ENCODE measurements at places on chromosomes 12 and 14.

GRCh38 chr12:88562846-88563582, 17.3 kb downstream of the KITLG start:
- no peak for DNase-seq

- DNase-seq, result no peak
These were observed 5.5 kb downstream of the SETD3 start for GRCh38 chr14:99475179-99475578.

DNA sequence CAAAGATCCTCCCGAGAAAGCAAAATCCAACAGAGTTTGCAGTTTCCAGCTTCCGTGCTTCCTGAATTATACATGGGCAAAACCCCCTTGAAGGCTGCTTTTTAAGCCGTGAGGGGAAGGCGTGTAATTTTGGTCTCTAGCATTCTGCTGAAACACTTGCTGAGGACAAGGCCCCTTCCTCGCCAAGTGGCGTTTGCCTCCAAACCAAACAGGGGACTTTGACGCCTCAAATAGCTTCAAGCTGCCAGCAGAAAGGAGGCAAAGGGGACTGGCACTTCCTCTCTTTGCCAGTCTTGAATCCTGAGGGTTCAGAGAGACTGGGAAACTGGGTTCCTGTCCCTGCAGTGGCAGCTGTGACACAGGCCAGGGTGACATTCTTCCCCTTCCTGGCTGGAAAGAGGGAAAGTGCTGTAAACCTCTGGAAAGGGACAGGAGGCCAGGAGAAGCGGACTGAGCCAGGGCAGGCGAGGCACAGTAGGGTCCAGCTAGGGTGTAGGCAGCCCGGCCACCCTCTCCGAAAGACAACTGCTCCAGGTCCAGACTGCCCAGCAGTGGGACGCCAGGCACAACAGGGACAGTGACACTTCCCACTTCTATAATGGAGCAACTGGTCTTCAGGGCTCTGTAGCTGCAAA, 96.2 kb upstream of the MED13L start:
- no peak for DNase-seq

GRCh38 chr12:56104815-56105608, 653 bp downstream of the PA2G4 start:
- DNase-seq, result no peak

DNA sequence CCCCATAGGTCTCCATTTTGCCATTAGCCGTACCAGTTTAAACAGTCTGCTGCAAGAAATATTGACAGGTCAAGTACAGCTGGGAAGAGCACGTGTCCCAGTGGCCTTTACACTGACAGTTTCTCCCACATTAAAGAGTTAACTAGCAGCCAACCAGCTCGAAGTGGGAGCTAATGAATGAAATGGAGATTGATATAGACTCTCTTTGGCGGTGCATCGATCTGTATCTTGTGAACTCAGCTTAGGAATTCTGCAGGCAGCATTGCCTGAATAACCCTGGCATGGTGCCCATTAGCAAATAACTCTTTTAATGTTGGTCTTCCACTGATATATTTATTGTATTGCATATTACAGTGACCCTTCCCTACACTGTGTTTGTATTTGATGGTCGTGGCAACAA, 319.4 kb downstream of the EGLN3 start:
- DNase-seq, result no peak

DNA sequence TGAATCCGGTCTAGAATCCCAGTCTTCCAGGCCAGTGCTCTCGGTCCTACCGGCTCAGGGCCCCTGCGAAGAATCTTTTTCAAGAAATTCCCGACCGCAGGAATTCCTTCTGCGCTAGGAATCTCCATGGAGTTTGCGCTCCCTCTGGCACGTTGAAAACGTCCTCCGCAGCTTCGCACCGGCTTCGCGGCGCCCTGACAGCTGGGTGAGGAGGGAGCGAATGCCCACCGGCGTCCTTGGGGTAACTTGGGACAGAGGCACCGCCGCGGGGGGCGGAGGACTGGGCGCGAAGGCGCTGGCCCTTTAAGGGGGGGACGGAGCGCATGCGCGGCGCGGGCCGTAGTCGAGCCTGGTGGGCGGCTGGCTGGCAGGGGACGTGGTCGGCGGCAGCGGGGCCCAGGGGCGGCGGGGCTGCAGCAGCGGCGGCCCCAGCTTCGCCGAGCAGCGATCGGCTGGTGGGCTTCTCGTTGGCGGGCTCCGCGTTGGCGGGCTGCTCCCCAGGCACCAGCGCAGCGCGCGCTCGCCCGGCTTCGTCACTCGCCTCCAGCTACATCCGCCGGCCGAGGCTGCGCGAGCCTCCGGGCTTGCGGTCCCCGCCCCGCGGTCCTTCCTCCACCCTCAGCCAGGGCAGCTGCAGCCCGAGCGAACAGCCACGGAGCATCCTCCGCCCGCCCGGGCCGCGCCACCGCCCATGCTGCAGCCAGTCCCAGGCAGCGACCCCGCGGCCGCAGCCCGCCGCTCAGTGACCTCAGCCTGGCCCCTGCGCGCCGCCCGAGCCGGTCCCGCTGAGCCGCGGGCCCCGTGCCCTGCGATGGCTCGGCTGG, at the start of gene VASH1:
TSS of gene VASH1 (plus strand) at position 333 of the 824 bp plus-strand sequence. CDS start 1,354 bp downstream, outside the sequence.
- peak; percentile 55 for DNase-seq

DNA sequence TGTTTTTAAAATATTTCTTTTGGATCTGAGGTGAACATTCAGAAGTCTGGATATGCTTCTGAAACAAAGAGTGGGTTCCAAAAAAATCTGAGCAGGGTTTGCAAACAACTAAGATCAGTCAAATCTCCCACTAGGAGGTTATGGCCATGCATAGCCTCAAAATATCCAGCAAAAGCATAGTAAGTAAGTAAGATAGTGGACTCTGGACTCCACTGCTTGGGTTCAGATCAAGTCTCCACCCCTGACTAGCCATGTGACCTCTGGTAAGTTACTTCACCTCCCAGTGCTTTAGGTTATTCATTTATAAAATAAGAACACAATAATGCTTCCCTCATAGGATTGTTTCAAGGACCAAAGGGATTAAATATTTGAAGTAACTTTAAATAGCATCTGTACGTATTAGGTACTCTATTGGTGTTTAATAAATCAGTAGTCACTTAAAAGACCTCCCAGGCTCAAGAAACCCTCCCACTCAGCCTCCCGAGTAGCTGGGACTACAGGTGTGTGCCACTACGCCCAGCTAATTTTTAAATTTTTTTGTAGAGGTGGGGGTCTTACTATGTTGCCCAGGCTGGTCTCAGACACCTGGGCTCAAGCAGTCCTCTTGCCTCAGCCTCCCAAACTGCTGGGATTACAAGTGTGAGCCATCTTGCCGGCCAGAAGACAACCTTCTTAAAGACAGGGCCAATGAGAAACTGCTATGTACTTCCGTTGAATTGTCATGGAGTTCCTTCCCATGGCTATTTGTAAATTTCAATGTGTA, 95.7 kb upstream of the SOX5 start:
- no peak for DNase-seq

DNA sequence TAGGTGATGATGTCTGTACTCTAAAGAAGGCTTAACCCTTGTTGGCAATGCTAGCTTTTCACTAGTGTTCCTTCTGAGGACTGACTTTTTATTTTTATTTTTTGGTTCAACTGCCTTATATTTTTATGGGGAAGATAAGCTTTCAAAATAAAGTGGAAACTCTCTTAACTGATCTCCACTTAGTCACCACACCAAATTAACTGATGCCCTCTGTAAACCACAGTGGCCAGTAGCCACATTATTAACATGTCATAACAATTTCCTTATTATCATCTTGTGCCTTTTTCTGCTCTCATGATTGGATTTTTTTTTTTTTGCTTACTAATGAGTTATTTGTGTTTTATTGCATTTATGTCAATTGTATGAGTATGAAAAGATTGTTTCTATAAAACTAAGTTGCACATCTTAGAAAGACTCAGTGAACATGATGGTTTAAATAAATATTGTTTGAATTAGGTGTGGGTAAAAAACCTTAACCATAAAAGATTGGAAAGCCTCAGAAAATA, 56.9 kb downstream of the SCFD1 start:
- DNase-seq, result no peak

GRCh38 chr12:19234171-19234704, 104.7 kb downstream of the PLEKHA5 start:
- no peak for DNase-seq

GRCh38 chr14:93114713-93115068, 1.0 kb downstream of the ITPK1 start:
- DNase-seq, result no peak

- no peak for DNase-seq
These were observed 1122.4 kb upstream of the USP15 start for GRCh38 chr12:61137677-61138414.

DNA sequence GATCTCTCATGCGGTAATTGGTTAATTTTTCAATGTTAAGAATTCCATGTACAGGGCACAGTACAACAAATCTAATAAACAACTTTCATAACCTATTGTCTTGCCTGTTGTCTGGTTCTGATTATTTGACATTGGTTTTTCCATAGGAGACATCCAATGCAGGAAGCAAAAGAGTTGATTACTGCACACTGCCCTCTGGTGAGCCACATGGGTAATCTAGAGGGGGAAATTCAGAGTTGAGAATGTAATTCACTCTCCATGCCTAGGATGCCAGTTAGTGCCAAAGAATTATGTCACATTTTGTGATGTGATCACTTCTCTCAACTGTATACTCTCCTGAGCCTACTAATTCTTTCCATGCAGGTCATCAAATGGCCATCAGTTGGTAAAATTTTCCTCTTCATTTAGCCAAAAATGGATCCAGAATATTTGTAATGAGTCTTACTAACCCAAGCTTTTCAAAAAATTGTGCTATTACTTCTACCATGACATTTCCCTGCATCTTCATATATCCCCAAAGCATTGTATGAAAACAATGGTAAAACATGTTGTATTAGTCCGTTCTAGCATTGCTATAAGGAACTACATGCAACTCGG, 17.7 kb upstream of the CCDC91 start:
- no peak for DNase-seq

- DNase-seq, result no peak
These were observed 11.1 kb downstream of the PLEKHA5 start for GRCh38 chr12:19140381-19141236.

GRCh38 chr12:78271546-78271945, 440.9 kb downstream of the NAV3 start:
- no peak for DNase-seq

GRCh38 chr12:54374562-54375258, 9.8 kb downstream of the ZNF385A start:
- DNase-seq, result no peak

DNA sequence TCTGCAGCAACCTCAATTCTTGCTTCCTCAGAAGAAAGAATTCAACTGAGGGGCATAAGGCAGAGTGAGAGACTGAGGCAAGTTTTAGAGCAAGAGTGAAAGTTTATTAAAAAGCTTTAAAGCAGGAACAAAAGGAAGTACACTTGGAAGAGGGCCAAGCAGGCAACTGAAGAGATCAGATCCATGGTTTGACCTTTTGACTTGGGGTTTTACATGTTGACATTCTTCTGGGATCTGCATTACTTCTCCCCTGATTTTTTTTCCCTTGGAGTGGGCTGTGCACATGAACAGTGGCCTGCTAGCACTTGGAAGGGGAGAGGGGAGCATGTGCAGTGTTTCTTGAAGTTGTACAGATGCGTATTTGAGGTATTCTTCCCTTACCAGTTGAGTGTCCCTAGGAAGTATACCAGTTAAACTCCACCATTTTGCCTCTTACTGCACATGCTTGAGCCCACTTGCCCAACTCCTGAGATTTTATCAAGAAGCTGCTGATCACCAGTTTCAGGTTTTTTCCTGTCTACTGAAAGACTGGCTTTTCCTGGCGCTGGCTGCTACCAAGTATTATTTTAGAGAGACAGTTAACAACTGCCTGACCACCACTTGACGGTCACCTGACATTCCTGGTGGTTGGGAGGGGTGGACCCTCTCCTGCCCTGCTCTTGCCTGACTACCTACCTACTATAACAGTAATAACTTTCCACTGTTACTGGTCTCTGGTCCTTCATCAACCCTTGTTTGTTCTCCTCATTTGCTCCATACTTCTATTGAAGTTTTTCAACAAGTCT, 26.0 kb upstream of the TMTC2 start:
- no peak for DNase-seq

GRCh38 chr12:12452326-12452902, 95.5 kb downstream of the BORCS5 start:
- no peak for DNase-seq

DNA sequence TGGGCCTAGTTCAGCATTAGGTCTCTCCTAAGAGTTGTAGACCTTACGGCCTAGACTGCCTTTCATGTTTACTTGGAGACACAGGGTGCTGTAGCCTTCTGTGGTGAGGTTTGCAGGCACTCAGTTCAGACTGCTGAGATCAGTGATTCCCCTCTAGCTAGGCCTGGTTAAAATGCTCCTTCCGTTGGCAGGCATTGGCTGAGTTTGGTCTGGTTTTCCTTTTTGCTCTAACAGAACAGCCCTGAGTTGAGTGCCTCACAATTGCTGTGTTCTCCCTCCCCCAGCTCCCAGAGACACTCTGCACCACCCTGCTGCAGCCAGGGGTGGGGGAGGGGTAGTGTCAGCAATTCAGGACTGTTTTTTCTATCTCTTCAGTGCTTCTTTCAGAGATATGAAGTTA, 178.9 kb upstream of the DYRK2 start:
- no peak for DNase-seq

DNA sequence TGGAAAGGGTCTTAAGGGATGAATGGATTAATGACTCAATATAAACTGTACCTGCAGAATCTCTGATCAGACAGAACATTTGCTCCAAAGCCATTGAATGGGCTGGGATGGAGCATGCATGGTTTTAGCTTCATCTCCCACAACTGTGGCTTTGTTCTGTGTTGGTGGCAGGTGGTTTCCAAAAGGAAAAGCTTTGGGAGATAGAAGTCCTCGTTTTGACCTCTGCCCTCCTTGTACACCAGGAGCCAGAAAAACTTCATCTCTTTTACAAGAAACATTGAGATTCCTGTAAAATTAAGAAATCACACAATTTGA, 39.5 kb downstream of the GPR65 start:
- DNase-seq, result no peak

GRCh38 chr12:6124411-6125309, at the start of gene VWF:
TSS of gene VWF (minus strand) at chr12:6124670. CDS start at chr12:6123196, 1,474 bp downstream.
- DNase-seq, result no peak

DNA sequence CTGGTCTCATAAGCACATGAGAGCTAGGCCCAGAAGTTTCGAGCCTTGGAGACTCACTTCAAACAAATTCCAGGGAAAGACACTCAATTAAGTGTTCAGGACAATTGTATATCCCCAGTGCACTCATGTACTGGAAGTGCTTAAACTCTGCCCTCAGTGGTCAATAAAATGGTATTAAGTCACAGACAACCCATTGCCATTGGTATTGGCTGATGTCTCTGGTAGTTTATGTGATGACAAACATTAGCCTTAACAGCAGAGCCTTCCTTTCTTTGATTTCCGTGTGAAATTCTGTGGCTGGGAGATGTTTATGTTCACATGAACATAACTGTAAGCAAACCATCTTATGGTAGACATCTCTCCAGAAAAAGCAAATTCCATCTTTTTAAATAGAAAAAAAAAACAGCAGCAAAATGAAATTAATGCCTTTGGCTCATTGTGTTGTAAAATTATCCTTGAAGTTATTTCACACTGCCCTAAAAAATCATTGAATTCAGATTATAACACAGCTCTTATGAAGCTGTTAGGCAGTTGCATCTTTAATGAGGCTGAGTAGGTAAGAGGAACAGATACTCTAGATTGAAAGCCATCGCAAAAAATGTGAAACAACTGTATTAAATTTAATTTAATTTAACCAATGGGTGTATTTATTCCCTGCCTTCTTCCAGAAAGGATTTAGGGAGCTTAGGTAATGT, 216.2 kb upstream of the PLEKHG7 start:
- no peak for DNase-seq

Measured in stimulated activated CD8-positive, alpha-beta memory T cell treated with anti-CD3 and anti-CD28 coated beads, Interleukin-15, amount 100 ng/mL, for 48 hours (primary cell).